Activated gamma-delta T cell treated with Interleukin-2 at 50 U/mL for 16 hours (primary cell): ENCODE measurements at places on chromosomes 12 and 14.
A peak's percentile ranks its signal among the peaks of the same experiment; 100 is the strongest.

- DNase-seq, result peak; percentile 74
These were observed 48.8 kb downstream of the SLC38A1 start for GRCh38 chr12:46219877-46220655.

DNA sequence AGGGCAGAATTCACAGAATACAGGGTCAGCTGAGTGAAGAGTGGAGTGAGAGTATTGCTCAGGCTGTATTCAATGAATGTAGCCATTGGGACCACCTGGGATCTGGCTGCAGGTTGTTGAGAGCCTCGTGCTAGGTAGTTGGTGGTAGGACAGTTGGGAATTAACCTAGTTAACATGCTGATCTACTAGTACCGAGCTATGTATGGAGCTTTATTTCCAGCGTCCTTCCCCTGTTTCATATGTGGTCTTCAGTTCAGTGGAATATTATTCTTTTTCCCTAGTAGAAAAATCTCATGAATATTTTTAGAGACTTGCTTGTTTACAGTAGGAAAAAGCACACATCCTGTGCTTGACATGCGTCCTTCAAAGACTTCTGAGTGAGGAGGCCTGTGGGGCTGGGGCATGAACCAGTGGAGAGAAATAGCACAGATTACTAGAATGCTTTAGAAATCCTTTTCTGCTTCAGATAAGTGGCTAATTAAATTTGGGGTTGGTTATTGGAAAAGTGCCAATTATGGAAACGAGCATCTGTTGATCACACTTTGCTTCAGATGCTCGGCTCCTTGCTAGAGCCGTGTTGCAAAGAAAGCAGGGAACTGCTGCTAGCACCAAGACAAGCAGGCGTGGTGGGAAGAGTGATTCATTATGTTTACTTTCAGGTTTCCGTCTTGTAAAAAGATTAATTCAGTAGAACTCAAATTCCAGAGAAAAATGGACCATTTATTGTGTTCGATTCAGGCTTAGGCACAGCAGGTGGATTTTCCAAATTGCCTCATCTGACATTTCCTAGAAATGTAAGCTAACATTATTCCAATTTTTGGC, 53.6 kb downstream of the ARF6 start:
- no peak for DNase-seq

- DNase-seq, result no peak
These were observed 174.8 kb downstream of the PELI2 start for GRCh38 chr14:56292970-56293369.

GRCh38 chr12:8947737-8948136, 1.7 kb downstream of the M6PR start:
- DNase-seq, result no peak

DNA sequence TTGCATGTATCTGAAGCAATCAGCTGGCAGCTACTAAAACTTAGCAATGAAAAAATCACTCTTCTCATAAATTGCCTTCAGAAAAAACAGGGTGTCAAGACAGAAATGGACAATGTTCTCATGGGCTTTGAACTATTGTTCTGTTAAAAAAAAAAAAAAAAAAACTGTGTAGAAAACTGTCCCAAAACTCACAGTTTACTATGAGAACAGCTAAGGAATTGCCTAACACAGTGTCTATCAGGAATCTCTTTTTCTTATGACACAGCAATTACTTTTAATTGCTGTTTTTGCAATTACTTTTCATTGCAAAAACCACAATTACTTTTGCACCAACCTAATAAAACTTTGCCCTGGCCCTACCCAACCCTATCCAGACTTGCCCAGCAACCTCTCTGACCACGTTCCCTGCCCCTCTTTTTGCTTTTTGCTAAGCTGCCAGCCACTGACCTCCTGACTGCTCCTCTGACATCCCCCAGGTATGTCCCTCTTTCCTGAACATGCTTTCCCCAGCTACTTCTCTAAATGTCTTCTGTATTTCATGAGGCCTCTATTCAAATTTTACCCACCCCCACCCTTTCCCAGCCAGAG, 68.0 kb upstream of the SLCO1C1 start:
- DNase-seq, result no peak

GRCh38 chr14:52918486-52918885, 32.4 kb downstream of the FERMT2 start:
- peak; percentile 17 for DNase-seq

DNA sequence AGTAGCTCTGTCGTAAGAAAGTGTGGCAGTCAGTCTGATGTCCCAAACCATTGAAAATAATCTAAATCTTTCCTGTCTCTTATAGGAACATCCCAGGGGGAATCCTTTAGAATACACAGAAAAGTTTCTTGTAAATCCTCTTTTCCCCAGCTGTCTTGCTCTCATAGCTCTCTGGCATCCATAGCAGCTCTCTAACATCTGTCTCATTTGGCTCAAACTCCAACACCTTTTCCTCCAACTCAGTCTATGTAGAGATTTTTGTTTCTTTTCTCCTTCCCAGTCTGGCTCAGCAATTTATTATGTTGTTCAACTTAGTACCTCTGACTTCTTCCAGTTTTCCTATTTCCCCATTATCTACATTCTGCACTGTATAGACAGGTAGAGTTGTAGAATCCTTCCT, 84.4 kb upstream of the NEDD1 start:
- DNase-seq, result no peak

DNA sequence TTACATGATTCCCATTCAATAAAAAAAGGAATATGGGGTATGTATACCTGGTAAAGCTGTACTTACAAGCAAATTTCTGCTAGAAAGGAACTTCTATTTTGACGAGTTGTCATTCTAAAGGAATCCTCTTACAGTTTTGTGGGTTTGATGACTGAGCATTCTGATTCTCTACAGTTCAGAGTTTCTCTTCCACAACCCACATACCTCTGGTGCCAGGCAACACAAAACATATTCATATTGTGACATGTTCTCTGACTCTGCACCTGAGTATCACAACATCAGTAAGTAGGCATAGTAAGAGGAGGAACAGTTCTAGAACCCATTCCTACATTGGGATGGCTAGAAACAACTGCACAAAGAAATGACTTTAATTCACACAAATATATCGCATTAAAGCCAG, 636.6 kb downstream of the MED13L start:
- DNase-seq, result no peak

- DNase-seq, result no peak
These were observed 1061.8 kb upstream of the SEL1L start for GRCh38 chr14:82595466-82595865.

GRCh38 chr12:65492998-65493912, 214.8 kb downstream of the MSRB3 start:
- no peak for DNase-seq

GRCh38 chr12:88225776-88226175, 83.7 kb downstream of the TMTC3 start:
- no peak for DNase-seq
